ENCODE measurements at places on chromosomes 7 and 10. TPM values are rescaled to one million over a fixed set of nuclear protein-coding genes. Genes with fewer than 3 reads are reported as not detected.

DNA sequence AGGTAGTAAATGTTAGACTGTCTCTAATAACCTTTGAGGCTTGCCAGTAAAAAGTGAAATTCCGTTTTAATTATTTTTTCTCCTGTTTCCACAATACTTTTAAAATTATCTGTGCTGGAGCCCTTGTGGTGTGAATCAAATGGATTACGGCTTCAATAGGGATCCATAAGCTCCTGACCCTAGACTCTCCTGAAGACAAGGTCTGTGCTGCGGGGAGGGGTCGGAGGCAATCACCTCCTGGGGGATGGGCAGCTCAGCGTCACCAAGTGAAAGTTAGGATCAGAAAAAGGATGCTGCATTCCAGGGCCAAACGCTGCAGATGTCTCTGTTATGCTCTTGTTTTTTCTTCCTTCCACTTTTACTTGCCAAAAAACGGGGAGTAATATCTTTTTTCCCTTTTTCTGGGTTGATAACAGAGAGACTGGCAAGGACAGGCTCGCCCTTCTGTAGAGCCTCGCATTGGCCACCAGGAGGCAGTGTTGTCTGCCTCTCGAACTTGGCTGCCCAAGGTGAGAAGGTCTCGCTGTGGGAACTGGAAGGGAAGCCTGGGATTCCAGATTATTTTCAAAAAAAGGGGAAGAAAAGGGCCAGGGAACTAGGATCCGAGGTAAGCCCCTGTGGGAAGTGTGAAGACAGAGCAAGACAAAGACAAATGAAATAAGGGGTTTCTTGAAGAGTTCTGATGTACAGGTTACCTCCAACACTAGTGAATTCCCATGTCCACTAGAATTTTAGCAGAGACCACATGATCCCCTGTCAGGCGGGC lies 621.9 kb downstream of the ACTR3B start:
- H3K27ac ChIP-seq: no peak overlapping the region
- no peaks in the 10 kb centered on the region for H3K36me3 ChIP-seq
- H3K4me1 ChIP-seq: no peaks in the 10 kb centered on the region
- H3K27me3 ChIP-seq: no peaks in the 10 kb centered on the region

DNA sequence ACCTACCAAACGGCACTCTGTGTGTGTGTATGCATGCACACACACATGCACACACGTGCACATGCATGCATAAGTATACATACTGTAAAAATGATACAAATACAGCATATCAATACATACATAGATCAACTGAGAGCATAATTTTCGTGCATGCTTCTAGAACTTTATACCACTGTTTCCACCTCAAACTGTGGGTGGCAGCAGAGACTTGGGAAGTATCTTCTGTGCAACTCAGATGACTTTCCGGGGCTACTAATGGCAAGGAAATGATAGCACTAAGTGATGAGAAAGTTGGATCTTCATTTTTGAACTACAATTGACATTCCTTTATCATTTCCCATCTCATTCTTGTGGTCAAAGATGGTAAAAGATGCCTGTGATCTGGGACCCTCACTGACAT lies 570.7 kb downstream of the REEP3 start:
- H3K4me3 ChIP-seq: no peak overlapping the region
- H3K27me3 ChIP-seq: no peaks in the 10 kb centered on the region
- no peaks in the 10 kb centered on the region for H3K4me1 ChIP-seq
- no peak for DNase-seq
- H3K27ac ChIP-seq: no peak overlapping the region
- no peaks in the 10 kb centered on the region for H3K36me3 ChIP-seq

- DNase-seq: no peak
- peaks cover 100% of the 10 kb centered on the region for H3K4me1 ChIP-seq
Observed at GRCh38 chr7:130923930-130924329, 189.9 kb upstream of the KLF14 start.

OPALIN gene
- total RNA-seq: not detected

FOXI2 gene
- total RNA-seq: not detected

PDZD7 gene
- total RNA-seq: 1.1 TPM
